ENCODE measurements at places on chromosomes 2 and 18.

- no peak for DNase-seq
Observed at GRCh38 chr18:75477900-75478299, 50.4 kb upstream of the SMIM21 start.

DNA sequence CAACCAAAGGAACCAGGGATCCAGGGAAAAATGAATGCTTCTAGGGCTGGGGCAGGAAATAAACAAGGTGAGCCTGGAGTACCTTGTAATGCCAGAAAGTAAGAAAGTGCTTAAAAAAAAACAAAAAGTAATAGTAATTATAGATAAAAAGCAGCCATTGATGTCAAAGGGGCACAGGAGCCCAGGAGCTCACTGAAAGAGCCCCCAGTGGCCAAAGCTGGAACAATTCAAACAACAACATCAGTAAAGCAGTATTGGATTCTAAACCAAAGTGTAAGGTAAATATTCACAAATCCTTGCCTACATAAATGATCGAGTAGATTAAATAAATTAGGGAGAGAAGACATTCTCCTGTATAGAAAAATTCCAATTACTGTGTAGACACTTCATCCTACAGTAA lies 114.3 kb upstream of the ARL4C start:
- no peak for DNase-seq

DNA sequence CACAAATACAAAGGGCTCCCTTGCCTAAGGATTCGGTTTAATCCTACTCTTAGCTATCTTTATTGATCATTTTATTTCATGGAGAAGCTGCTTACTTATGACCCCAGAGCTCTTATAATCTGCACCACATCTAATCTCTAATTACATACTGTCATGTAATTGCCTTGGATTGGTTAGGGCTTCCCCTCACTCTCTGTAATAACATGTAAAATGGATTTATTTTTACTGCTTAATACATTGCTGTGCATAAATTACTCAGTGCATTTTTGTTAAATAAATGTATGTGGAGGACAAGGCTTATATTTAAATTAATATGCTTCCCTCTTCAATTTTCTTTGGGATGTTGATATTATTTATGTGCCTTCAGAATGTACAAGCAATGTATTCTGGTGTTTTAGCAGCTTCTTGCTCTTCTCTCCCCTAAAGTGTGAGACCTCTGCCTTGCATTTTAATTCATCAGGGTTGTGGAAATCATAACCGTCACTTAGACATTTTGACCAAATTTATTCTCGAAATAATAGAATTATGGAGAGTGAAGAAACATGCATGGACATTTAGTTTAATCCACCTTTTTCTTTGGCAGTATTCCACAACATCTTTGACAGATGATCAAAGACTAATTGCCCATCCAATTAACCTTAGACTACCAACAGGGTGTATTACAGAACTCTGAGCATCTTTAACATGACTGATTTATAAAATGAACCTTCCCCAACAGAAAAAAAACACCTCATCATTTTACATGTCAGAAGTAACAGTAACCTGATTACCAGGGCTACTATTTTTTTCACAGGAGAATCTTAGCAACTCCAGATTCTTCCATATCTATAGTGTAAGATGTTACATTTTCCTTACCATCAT lies 692.6 kb downstream of the LRRTM4 start:
- no peak for DNase-seq

DNA sequence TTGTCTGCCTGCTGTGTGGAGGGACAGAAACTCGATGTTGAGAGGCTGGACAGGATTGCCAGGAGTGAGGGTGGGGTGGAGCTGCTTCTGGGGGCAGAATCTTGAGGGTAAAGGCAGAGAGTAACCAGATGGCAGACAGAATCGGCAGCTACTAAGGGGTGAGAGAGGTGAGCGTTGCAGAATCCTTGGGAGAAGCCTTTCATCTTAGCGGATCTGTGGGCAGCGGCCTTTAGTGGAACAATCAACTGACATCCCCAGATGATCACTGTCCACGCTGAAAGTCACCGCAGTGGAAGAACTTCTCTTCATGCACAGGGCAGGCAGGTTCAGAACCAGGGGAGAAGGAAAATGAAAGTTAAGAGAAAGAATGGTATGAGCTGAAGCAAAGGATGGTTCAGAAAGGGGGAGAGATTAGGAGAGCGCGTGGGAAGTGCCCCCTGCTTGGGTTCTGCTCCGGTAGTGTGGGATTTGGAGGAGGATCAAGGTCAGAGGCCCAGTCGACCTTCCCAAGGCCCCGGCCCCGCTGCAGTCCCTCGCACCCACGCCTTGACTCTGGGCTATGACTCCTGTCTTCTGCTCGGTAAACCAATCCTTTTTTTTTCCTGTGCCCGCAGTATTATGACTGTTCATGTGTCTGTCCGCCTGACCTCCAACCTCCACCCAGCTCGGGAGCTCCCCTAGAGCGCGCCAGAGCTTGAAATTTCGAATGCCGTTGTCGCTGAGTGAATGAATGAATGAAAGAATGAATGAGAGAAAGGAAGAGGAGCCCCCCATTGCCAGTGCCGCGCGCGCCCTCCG lies 584 bp downstream of the BOLA3 start:
- DNase-seq: peak; percentile 42

DNA sequence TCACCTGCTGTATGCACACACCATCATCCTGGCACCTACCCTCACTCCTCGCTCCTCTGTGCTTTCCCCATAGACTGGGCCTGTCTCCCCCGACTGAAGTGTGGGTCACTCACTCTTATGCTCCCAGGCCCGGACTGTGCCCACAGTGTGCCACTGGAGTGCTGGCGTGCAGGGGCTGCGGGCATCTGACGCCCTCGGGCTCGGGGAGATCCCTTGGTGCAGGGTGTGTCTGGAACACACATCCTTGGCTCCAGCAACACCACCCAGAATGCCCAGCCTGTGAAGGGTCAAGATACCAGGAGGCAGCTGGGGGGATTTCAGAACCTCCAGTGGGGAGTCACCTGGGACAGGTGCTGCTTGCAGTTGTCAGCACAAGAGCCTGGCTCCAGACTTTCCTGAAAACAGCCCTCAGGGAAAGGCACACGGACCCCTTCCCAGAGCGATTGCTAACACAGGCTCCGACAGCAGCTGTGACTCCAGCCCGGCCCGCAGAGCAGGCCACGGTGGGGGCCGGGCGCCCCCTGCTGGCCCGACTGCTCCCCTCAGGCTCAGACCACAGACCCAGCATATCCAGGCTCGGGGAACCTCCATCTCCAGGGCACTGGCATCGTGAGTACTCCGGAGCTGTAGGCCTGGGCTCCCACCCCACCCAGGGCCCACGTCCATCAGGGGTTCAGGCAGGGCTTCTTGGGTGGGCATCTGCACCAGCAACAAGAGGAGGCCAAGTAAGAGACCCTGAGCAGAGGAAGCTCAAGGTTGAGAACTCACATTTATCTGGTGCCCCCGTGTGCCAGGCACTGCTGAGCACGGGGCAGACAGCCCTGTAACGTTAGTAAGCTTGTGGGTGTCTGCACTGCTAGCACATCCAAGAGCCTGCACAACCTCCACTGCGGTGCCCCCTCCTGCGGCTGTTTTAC lies 8.6 kb downstream of the HS1BP3 start:
- peak; percentile 75 for DNase-seq

- no peak for DNase-seq
Observed at GRCh38 chr2:241002275-241003046, 4.0 kb downstream of the SNED1 start.

DNA sequence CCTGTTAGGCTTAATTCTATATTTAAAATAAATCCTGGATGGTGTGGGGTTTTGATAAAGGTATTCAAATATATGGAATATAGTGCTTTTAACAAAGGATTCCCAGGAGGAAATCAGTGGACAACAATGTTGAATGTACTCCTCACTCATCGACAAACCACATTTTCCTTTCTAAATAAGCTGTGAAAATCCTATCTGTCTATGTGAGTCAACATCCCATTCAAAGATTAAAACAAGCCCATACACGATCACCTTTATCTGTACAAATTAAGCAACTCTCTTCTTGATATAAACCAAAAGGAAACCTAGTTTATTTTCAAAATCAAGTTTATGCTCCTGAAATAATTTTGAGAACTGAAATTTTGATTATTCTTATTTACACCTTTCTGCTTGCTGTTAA lies 153.4 kb downstream of the ERBB4 start:
- no peak for DNase-seq

- DNase-seq: no peak
Observed at GRCh38 chr2:74778381-74779264, 55.3 kb upstream of the HK2 start.

DNA sequence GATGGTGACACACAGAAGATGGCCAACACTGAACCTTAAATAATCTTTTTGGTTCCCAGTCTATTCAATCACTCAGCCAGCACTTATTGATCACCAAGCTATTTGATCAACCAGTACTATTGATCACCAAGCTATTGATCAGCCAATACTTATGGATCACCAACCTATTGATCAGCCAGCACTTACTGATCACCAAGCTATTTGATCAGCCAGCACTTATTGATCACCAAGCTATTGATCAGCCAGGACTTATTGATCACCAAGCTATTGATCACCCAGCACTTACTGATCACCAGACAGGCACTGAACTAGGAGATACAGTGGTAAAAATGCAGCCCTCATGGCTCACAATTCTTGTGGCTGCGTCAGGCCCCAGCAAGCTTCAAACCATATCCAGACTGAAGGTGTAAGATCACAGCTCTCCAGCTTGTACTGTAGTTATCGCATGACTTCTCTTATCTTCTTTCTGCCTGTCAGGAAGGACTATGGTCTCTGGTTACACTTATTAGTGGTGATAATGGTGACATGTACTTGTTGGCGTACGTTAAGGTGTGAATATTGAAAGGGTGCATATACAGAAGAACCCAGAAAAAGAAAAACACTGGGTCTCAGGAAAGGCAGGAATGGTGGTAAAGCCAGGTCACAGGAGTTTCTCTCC lies 18.4 kb upstream of the B3GNT2 start:
- DNase-seq: no peak

GRCh38 chr2:117856415-117857210 lies 42.1 kb downstream of the DDX18 start:
- no peak for DNase-seq

GRCh38 chr2:217685255-217685605 lies 317.6 kb downstream of the TNS1 start:
- DNase-seq: no peak

DNA sequence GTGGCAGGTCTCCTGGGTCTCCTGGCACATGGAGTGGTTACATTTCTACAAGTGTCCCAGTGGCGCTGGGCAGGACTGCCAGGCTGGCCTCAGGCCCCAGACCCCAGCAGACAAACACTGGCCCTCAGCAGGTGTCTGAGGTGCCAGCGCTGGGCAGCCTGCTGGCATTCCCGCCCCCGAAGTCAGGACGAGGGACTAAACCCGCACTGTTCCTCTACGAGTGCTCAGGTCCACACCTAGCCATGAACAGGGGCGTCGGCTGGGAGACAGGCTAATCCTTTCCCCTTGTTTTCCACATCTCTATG lies 12.8 kb downstream of the SNED1 start:
- no peak for DNase-seq

DNA sequence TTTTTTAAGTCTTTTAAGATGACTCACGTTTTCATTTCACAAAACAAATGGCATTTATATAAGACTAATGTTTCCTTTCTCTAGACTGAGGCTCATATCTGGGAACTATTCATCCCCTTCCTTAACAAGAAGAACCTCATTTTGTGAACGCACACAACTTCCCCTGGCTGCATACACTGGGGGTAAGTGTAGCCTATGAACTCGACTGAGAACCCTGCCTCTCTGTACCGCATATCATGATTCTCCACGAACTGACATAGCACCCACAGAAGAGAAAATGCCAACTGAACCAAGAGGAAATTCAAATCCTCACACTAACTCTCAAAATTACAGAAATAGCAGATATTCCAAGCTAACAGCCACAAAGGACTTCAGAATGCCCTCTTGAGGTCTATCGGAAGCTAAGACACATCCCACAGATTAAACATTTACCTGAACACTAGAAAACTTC lies 236.7 kb downstream of the TCF4 start:
- DNase-seq: no peak

DNA sequence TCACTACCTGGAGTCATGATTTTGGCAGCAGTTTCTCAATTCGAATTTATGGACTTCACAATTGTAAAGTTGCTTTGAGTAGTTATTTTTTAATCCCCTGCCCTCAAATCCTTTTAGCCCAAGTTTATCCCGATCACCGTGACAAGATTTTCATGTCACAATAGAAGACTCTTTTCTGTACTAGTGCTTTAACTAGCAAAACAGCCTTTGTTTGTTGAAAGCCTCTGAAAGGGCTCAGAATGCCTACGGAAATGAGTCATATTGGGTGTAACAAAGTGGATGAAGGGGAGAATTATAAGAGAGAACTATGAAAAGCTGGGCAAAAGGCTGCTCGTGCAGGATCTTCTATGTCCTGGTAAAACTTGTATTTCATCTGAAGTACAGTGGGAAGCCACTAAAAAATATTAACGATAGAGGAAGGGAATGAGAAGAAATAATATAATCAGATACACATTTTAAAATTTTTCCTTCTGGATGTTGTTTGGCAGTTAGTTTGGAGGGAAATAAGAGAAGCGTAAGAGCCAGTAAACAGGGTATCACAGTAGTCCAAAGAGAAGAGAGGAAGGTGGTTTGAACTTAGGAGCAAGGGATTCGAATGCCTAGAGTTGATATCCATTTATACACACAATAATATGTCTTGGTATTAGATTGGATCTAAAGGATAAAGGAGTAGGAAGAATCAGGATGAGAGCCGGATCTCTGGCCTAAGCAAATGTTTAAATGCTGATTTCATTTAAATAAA lies 114.9 kb downstream of the GALNT13 start:
- no peak for DNase-seq

GRCh38 chr2:238267341-238267710 lies 21.1 kb downstream of the PER2 start:
- no peak for DNase-seq

- DNase-seq: no peak
Observed at GRCh38 chr2:52145005-52145404, 1113.1 kb upstream of the NRXN1 start.

DNA sequence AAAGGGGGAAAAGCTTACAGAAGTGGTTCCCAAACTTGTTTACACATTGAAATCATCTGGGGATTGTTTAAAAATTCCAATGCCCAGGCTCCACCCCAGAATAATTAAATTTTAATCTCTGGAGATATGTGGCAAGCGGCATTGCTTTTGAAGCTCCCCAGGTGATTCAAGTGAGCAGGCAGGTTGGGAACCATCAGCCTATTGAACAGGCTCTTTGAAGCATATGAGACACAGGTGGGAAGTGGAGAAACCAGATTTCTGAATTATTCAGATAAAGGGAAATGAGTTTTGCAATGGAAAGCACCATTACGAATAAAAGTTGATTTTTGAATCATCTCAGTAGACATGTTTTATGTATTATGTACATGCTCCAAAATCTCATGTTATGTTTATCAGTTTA lies 57.6 kb upstream of the NOSTRIN start:
- DNase-seq: no peak

GRCh38 chr2:86673986-86674670 lies 46.0 kb upstream of the RMND5A start:
- DNase-seq: no peak

DNA sequence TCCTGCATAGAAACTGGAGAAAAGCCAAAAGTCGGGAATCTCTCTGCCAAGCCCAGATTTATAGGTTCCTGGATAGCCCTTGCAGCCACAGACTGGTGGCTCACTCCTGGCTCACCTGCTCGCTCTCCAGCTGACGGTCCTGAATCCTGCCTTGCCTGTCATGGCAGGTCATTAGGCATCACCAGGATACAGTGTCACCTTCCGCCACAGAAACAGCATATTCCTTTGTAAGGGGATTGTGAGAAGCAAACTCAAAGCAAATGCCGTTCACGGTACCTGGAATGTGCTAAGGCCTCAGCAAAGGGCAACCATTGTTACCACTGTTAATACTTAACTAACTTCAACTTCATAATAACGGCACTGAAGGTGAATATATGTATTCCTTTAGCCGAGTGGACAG lies 57.1 kb upstream of the GPR45 start:
- no peak for DNase-seq

- DNase-seq: no peak
Observed at GRCh38 chr18:73232933-73233332, 365.1 kb upstream of the NETO1 start.
